ENCODE measurements at places on chromosomes 12 and 14. TPM values are rescaled to one million over a fixed set of nuclear protein-coding genes. Genes with fewer than 3 reads are reported as not detected.

DNA sequence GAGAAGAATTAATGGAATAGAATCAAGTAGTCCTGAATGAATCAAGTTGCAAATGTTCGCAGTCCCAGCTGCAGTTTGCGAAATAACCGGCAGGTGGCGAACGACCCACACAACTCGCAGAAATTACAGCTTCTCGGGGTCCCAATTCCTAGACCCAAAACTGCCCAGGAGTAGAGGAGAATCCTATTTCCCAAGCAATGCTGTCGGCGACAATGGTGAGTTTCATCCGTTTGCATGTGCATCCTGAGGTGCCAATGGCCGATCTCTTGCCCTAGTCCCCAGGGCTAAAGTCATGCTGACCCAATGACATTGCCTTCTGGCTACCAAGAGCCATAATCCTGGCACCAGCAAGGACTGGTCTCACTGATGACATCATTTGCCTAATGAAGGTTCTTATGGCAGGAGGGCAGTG lies 8.5 kb upstream of the ASCL1 start:
- DNase-seq = peak; percentile 40

DNA sequence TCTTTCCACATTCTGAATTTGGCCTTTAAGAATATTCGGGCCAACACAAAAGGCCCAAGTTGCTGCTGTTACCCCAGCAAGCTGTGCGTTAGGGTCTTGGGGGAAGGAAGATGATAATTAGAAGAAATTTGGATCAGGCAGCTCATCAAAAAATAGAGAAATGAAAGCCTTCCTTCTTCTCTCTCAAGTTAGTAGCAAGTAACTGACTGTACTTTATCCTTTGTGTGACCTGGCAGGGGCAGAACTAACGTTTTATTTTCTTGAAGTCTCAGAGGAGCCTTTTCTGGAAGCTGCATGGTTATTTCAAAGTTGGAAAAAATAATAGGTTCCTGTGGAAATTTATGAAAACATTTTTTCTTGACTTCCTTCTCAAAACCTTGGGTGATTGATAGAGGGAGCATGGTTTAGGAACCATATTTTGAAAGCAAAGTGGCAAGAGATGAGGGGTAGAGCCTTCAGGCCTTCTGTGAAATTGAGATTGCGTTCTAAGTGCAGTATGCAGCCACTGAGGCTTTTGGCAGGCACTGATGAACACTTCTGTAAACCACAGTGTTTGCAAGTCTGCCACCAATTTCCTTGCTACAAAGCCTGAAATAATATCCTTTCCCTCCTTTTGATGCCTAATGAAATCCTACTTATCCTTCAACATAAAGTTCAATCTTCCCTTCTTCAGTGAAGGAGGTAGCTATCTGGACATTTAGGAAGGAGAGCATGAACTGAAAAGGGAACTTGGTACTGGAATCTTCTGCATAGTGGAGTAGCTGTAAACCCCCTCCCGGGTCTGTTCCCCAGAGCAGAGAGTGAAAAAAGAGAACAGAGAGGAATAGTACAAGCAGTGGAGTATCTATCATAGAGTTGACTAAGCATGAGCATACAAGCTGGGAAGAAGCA lies 123.2 kb downstream of the FGD4 start:
- no peak for DNase-seq

CYP27B1 gene
- total RNA-seq = 2.3 TPM

CARMIL3 gene
- total RNA-seq = 1.1 TPM

DNA sequence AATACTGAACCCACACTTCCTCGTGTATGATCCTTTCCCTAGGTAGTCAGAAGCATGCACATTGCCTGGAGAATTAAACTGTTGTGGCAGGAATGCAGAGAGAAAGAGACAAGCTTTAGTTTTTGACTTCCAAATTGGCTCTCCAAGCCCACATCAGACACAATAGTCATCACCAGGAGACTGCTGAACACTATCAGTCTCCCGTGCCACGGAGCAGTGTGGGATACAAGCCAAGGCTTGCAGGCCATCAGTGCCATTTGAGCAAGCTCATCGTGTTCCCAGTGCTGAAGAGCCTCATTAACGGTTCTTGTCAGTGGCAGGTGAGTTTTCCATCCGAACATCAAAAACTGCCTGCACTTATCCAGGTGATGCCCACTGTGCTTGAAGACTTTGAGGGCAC lies 410.8 kb downstream of the NAV3 start:
- no peak for DNase-seq

DNA sequence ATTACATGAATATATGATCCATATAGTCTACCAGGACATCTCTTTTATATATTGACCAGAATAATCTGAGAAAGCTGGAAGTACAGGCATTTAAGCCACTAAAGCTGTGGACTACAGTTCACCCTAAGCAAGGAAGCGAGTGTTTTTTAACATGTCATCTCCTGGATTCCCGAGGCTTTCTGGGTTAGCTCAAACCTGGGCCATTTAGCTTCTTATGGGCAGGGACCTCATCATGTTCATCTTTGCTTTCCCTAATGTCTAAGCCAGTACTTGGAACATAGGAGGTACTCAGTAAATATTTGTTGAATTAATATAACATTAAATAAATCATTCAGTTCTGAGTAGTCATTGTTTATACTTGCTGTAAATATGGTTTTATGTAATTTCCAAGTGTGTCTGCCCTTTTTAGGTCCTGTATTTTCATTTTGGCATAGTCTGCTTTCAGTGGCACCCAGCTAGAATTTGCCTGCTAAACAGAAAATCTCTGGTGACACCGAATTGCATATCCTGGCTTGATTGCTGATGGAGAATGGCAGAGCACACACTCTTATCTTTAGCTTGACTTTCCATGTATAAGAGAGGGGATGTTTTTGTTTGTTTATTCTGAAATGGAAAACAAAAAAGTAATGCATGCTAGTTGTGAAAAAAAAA lies 344.5 kb downstream of the ZFP36L1 start:
- DNase-seq = no peak
